CD8-positive, alpha-beta T cell (primary cell): ENCODE measurements at places on chromosomes 3 and 15.

DNA sequence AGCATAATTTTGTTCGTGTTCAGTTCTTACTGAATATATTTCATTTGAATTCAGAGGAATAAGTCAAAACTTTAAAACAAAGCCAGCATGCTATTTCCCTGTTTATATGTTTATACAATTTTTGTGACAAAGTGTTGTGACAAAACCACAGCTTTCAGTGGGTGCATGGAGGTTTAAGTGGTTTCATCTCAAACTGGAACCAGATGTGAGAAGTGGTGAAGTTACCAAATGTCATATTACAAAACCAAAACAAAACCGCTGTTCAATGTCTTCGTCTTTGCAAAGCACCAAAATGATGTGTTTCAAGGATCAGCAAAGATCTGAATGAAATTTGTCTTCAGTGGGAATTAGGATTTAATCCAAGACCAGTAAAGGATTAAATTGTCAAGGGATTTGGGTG lies 59.3 kb upstream of the OSTN start:
- DNase-seq = no peak

DNA sequence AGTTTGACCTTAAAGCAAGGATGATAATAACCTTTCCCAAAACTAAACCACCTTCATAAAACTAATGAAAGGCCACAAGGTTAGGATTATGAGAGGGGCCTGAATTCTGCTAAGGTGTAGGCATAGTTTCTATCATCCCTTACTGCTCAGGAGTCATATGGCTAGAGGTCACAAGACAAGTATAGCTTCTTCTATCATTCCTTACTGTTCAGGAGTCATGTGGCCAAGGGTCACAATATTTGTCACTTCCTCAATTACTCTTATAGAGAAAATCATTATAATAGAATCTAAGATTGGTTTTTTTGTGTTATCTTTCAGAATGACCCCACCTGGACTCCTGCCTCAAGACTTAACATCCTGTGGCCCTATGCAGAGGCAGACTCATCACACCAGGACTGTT lies 36.6 kb downstream of the HERC1 start:
- no peak for DNase-seq

- no peak for DNase-seq
These were observed 575.1 kb downstream of the FOXP1 start for GRCh38 chr3:71008350-71008935.

DNA sequence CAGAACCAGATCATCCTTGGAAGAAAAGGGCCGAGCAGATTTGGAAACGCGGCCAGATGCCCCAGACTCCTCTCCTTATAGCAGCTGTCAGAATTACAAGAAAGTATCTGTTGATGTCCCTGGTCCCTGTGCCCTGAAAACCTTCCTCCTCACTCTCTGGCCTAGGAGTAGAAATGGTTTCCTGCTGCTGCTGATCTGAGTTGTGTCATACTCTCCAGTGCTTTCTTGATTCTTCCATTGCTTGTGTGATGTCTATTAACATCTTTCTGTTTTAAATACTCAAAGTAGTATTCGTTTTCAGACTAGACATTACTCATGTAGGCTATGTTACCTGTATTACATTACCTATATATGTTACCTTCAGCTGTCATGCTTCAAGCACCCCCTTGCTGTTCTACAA lies 26.8 kb upstream of the HERC1 start:
- no peak for DNase-seq

DNA sequence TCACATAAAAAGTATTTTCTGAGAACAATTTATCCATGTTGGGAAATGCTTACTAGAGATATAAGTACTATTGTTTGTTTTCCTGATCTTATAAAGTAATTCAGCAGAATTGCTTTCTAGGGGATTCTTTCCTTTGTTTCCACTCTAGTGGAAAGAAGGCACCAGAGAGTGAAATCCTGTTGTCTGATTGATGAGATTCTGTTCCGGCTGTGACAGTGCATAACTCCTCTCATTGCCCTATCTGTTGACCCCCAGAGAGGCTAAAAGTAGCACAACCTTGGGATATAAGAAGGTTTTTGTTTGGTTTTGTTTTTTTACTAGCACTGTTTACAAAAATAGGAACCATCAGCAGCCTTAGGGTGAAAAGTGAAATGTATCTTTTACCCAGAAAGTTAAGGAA lies 114.1 kb downstream of the ALCAM start:
- DNase-seq = no peak

- no peak for DNase-seq
These were observed 41.6 kb upstream of the STRIT1 start for GRCh38 chr3:155334914-155335723.

GRCh38 chr15:64225804-64226203 lies 63.0 kb upstream of the PPIB start:
- no peak for DNase-seq

- no peak for DNase-seq
These were observed 251.9 kb downstream of the CDIN1 start for GRCh38 chr15:36831125-36831903.

GRCh38 chr3:4290272-4290893 lies 12.8 kb upstream of the SETMAR start:
- DNase-seq = no peak

GRCh38 chr15:90981681-90982080 lies 12.7 kb downstream of the PRC1 start:
- no peak for DNase-seq

DNA sequence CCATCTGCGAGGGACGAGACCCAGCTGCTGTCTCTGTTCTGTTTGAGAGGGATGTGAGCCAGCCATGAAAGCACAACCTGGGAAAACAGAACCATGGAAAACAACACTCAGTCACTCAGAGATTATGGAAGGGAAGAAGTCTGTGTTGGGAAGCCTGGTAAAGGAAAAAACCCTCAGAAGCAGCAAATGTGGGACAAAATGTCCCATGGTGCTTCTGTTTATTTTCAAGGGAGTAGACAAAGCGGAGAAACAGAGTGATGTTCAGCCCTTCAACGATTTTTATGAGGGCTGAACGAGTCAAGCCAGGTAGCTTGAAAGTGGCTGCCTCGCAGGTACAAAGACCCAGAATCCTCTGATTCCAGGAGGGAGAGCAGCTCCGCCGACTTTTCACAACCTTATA lies 59.3 kb downstream of the DCLK3 start:
- DNase-seq = no peak

GRCh38 chr15:27864086-27864485 lies 235.0 kb downstream of the OCA2 start:
- no peak for DNase-seq

DNA sequence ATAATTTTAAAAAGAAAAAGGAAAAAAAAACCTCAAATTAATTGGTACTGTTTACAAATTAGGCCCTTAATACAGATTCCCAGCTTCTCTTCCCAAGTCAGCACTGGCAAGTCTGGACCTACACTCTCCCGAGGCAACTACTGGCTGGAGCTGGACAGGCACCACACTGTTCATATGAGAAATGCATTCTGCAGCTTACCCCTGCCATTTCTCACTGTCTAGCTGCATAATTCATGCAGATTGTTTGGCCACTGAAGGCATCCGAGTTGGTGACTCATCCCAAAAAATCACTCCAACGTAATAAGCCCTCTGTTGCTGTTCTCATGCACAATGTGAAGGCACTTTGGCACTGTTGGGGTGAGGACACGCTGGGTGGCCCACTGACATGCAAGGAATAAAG lies 45.3 kb downstream of the ROPN1B start:
- no peak for DNase-seq

GRCh38 chr3:62529230-62529629 lies 155.9 kb upstream of the FEZF2 start:
- no peak for DNase-seq

GRCh38 chr3:48445277-48445882 lies 1.2 kb upstream of the ATRIP start:
- DNase-seq = no peak

DNA sequence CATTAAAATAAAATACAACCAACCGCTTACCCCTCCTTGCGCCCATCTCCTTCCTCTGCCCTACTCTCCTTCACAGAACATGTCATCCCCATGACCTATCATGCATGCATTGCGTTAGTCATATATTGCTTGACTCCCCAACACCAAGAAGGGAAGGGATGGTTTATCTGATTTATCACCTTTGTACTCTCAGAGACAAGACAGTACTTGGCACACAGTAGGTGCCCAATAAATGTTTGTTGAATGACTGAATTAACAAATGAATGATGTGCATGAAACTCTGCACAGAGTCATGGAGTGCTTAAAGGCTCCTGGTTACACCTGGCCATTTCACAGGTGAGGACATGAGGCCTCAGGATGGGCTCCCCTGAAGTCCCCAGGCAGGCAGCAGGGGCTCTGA lies 59.7 kb downstream of the IQSEC1 start:
- no peak for DNase-seq

GRCh38 chr3:127915115-127915936 lies at the start of gene KBTBD12:
Gene KBTBD12 (plus strand): TSS chr3:127915232. CDS start chr3:127923062, 7,830 bp downstream.
- no peak for DNase-seq

- DNase-seq = no peak
These were observed 16.1 kb downstream of the DAZL start for GRCh38 chr3:16589120-16589519.

DNA sequence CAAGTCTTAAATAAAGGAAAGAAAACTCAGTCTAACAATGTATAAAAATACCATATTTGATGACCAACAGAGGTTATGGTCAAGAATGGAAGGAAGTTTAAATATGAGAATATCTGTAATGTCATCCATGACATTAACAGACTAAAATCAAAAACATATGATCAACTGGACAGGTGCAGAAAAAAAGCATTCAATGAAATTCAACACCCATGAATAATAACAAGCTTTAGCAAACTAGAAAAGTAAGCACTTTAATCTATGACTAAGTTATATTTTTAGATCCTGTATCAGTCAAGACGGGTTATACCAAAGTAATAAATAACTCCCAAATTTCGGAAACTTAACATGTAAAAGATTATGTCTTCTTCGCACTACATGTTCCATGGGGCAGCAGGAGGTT lies 61.8 kb downstream of the CFAP20DC start:
- DNase-seq = no peak

- no peak for DNase-seq
These were observed 406.1 kb downstream of the PLCL2 start for GRCh38 chr3:17290894-17291293.

DNA sequence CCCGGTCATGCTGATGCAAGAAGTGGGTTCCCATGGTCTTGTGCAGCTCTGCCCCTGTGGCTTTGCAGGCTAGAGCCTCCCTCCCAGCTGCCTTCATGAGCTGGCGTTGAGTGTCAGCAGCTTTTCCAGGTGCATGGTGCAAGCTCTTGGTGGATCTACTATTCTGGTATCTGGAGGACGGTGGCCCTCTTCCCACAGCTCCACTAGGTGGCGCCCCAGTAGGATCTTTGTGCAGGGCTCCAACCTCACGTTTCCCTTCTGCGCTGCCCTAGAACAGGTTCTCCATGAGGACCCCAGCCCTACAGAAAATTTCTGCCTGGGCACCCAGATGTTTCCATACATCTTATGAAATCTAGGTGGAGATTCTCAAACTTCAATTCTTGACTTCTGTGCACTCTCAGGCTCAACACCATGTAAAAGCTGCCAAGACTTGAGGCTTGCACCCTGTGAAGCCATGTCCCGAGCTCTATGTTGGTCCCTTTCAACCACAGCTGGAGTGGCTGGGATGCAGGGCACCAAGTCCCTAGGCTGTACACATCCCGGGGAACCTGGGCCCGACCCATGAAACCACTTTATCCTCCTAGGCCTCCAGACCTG lies 238.4 kb upstream of the MDFIC2 start:
- DNase-seq = peak; percentile 68

- no peak for DNase-seq
These were observed 47.2 kb downstream of the DIPK2A start for GRCh38 chr3:144018776-144019175.

DNA sequence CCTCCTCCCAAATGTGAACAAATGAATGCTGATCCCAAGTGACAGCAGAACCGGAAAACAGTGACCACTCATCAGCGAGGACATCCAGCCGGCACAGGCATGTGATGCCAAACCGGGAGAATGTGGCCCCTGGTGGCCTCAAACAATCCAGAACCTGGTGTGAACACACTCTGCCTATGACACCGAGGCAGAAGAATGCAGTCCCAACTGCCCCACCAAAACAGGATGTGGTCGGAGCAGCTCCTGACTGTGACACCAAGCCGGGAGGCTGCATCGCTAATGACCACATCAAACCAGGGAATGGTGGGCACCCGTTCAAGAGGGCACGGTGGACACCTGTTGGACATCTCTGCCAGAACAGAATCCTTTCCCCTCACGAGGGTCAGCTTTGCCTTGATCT lies 15.4 kb downstream of the SCN5A start:
- no peak for DNase-seq

DNA sequence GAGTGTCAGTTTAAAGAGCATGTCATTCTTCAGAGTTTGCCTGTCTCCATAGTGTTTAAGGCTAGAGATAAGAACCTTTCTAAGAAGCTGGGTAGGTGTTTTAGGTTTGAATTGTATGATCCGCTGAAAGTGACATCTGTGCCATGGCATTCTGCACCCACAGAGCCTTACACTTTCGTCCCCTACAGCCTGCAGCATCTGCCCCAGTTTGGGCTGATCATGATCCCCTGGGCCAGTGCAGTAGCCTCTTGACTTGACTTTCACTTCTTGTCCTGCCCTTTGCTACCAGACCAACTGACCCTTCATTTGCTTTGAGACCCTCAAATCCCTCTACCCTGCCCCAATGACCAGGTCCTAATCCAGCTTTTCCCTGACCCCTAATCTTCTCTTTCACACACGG lies 81.6 kb downstream of the SOX14 start:
- DNase-seq = no peak
